Skin of body (tissue), 3 donors: ENCODE measurements at places on chromosomes 2 and 18. TPM values are rescaled to one million over a fixed set of nuclear protein-coding genes. Genes with fewer than 3 reads are reported as not detected.

Gene LRRTM1
- total RNA-seq: 0.10 TPM

DNA sequence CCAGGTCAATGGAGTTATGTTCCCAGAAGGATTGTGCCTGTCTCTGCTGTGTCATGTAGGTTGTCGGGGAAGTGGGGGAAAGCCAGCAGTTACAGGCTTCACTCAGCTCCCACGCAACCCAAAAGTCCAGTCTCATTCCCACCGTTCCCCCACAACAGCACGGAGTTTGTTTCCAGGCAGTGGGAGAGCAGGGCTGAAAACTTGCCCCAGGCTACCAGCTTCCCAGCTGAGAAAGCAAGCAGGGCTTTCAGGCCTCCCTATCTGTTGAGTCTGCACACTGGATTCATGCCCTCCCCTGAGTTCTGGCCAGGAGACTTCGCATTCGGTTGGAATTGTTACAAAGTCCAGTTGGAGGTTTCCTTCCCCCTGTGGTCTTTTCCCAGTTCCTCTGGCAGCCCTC is 76.3 kb downstream of the TMX3 start:
- no peak for DNase-seq

Gene PLGLB2
- 2.2 TPM for total RNA-seq

DNA sequence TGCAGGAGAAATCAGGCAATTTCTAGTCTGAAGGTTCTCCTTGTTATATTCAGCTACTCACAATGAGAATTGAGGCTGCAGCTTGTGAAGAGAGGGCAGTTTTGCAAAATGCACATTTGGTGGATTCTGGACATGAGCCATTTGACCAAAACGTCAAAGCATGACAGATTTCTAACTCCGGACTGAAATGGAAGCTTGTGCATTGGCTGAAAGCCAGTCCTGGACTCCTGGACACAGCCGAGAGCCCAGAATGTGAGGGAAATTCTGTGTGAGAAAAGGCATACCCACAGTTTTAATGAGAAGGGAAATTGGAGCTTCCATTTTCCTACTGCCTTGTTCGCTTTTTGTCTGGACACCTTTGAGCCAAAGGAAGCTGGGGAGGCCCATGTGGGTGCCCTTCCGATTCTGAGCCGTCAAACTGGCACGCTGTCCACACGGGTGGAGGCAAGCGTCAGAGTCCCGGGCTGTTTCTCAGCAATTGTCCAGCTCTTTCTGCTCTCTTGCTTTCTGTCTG is 23.7 kb upstream of the ROCK2 start:
- no peak for DNase-seq

- DNase-seq: no peak
Observed at GRCh38 chr18:58232668-58233067, 188.6 kb downstream of the NEDD4L start.

GRCh38 chr2:127015106-127015910 is 91.6 kb downstream of the BIN1 start:
- DNase-seq: no peak
